Spinal cord (tissue), 10 donors: ENCODE measurements at places on chromosomes 1 and 21.

- no peak for DNase-seq
These were observed 6.1 kb upstream of the MASP2 start for GRCh38 chr1:11052839-11053757.

DNA sequence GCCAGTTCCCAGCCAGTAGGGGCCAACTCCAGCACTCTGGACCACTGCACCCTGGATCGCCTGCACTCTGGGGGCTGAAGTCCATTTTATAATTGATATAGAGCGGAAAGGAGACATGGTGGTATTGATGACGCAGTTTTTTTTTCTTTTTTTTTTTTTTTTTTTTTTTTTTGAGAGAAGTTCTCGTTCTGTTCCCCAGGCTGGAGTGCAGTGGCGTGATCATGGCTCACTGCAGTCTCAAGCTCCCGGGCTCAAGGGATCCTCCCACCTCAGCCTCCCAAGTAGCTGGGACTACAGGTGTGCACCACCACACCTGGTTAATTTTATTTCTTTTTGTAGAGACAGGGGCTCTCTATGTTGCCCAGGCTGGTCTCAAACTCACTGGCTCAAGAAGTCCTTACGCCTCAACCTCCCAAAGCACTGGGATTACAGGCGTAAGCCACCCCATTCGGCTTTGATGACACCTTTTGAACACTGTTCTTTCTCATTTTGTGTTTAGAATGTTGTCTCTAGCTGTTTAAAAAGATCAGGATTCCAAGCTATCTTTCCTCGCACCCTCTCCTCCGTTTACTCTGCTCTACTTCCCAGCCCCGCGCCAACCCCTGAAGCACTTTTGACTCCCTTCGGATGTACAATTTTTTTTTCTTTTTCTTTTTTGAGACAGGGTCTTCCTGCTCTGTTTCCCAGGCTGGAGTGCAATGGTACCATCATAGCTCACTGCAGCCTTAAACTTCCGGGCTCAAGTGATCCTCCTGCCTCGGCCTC, 960 bp downstream of the MX2 start:
- DNase-seq, result no peak

- no peak for DNase-seq
These were observed 28.7 kb downstream of the RUNX1 start for GRCh38 chr21:35020436-35020835.

- no peak for DNase-seq
These were observed 18.9 kb downstream of the SLC27A3 start for GRCh38 chr1:153793973-153794615.

- no peak for DNase-seq
These were observed 13.9 kb upstream of the TMEM222 start for GRCh38 chr1:27307874-27308598.

DNA sequence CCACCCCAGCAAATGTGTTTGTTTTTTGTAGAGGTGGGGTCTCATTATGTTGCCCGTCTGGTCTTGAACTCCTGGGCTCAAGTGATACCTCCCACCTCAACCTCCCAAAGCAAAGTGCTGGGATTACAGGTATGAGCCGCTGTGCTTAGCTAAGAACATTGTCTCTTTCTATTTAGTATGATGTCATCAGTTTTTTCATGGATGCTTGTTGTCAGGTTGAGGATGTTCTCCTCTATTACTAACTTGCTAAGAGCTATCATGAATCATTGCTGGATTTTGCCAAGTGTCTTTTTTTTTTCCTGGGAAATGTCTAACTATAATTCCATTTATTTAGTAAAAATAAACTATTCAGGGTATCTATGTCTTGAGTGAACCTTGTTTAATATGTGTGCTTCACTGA, 19.0 kb upstream of the MPC2 start:
- no peak for DNase-seq

DNA sequence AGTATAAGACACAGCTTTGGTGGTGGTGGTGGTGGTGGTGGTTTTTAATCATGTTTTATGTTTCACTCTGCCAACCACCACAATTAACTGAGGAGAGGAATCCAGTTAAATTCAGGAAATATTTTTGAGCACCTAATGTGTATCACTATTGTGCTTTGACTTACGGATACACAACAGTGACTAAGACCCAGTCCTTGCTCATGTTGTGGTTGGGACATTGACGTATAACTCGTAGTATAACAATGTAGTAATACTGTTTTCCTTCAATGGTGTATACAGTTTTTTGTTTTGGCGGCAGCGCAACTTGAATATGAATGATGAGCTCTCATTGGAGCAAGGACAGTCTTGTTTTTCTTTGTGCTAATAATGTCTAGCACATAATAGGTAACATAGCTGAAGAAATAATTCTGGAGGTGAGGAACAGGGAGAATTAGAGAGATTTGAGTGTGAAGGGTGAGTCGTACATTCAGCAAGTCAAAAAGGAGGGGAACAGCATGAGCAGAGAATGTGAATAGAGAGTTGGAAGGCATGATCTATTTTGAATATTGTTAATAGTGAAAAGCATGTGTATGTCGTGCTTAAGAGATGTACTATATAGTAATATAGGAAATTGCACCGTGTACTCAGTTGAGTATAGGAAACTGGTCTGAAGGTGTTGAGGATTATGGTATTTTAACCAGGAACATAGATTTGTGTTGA, 5.5 kb downstream of the CACYBP start:
- DNase-seq, result no peak
